Substantia nigra (tissue), 51 donors: ENCODE measurements at places on chromosomes 7 and 10.

GRCh38 chr10:50395271-50395670 is 144.0 kb upstream of the ASAH2 start:
- no peak for DNase-seq

GRCh38 chr10:110989016-110989415 is 69.6 kb downstream of the SHOC2 start:
- DNase-seq = no peak

GRCh38 chr10:112954974-112955581 is 5.0 kb downstream of the TCF7L2 start:
- no peak for DNase-seq

DNA sequence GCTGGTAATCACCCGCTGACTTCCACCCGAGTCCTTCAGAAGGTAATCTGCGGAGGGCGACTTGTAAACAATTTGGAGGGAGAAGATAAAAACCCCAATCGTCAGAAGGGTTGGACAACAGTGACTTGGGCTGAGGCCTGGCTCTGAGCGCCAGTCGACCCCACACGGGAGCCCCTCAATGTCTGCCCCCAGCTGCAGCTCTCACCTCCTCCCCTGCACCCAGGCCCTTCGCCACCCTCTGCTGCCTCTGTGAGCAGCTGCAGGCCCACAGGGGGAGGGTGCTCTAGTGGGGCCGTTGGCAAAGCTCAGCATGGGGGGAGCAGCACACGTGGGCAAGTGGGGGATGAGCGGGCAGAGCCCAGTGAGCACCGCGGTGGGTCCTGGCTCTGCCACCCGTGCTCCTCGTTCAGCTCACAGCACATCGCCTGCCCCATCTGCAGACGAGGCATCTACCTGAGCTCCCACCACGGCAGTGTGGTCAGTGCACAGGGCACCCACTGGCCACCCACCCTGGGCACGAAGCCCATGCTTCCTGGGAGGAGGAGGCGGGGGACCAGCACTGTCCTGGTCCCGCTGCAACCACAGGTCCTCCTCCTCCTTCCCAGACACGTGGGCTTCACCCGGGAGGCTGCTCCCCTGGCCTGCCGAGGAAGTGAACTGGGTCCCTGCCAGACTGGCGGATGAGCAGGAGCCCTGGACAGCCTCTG is 280.5 kb downstream of the ELFN1 start:
- no peak for DNase-seq
